NCI-H2171 (cell line): ENCODE measurements at places on chromosomes 1 and 21.

DNA sequence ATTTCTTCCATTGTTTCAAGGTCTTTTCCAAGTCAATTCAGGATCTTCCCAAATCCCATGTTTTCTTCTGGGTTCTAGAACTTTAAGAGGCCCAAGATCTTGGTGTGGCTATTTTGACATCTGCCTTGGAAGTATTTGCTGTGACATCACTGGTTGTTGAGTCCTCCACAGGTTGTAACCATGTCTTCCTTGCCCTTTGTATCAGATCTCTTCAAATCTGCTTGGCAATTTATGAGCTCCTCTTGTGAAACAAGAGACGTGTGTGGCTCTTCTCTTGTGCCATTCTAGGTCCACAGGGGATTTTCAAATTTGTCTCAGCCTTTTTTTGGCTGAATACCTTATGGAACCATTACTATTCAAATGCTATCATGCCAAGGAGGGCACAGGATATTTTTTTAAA, 60.3 kb upstream of the KCNK2 start:
- DNase-seq: no peak

DNA sequence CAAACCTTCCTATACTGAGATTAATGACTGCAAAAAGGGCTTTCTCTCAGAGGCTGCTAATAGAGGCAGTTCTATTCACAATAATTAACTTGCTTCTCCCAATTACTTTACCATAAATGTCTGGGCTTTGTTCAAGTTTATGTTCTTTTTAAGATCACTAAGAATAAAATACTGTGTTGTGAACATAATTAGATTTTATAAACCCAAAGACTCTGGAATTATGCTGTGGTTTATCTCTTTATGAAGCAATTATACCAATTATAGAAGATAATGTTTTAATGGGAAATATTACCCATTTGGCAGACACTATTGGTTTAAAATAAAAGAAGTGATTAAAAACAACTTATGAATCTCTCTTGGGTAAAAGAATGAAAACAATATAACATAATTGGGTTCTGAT, 43.5 kb upstream of the IL12RB2 start:
- DNase-seq: no peak

- no peak for DNase-seq
These were observed 236.9 kb upstream of the DPYD start for GRCh38 chr1:98157524-98158313.

DNA sequence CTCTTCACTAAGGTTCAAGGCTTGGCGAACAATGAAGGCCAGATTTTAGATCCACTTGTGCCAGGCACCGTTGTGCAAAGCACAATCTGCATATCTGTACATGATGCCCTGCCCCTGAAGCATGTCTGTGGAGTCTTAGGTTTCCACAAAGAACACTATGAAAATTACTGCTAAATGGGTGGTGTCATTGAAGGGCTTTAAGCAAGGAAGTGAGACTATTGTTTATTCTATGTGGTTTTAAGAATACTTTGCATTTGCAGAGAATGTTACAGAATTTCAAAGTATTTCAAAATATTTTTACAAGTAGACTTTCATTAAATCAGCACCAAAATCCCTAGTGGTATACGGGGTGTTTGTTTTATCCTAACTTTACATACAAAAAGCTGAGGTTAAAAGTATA, 8.8 kb downstream of the TSEN15 start:
- no peak for DNase-seq

- DNase-seq: peak; percentile 41
These were observed 1.6 kb downstream of the SOX13 start for GRCh38 chr1:204074274-204075138.

DNA sequence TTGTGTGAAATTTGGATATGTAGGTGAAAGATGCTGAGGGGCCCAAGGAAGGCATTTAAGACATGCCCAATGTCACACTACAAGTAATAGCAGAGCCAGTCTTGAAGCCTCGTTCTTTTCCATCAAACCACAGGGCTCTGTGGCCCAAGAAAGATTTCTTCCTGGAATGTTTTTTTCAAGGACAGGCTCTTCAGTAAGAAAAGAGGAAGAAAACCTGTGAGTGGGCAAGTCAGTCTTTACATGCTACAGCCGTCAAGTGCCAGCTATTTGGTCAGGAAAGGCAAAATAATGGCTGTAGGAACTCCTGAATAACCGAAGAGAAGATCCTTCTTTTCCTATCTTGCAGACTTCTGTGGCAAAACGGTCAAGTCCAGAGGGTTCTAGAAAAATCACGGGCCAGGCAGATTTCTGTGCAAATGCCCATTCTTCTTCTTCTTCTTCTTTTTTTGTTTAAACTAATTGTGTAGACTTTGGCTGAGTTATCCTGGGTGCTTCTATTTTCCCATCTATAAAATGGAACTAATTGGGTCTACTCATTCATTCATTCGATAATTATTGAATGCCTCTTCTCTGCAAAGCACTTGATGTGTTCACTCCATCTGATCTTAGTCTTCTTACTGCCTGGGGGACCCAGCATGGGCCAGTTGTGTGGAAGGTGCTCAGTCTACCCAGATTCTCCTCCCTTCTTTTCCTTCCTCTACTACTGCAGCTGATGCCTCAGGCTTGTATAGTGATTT, 1.9 kb upstream of the ID3 start:
- no peak for DNase-seq

DNA sequence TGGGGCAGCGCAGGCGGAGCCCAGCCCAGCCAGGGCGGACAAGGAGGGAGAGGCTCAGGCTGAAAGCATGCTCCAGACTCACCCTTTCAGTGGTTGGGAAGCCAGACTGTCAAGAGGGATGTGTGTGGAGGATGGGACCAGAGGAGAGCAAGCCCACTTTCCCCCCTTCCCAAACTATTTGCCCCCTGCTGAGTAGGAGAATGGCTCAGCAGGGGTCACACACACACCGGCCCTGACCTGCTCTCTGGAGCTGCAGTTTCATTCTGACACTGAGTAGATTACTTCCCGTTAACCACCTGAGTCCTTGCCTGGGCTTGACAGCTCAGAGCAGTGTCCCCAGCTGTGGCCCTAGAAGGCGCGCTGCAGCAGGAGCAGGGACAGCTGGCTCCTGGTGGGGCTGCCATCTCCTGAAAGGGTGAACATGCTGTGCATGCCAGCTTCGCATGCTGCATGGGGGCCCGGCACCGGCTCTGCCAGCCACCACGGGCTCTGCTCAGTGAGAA, 51.6 kb upstream of the CNTN2 start:
- peak; percentile 68 for DNase-seq

DNA sequence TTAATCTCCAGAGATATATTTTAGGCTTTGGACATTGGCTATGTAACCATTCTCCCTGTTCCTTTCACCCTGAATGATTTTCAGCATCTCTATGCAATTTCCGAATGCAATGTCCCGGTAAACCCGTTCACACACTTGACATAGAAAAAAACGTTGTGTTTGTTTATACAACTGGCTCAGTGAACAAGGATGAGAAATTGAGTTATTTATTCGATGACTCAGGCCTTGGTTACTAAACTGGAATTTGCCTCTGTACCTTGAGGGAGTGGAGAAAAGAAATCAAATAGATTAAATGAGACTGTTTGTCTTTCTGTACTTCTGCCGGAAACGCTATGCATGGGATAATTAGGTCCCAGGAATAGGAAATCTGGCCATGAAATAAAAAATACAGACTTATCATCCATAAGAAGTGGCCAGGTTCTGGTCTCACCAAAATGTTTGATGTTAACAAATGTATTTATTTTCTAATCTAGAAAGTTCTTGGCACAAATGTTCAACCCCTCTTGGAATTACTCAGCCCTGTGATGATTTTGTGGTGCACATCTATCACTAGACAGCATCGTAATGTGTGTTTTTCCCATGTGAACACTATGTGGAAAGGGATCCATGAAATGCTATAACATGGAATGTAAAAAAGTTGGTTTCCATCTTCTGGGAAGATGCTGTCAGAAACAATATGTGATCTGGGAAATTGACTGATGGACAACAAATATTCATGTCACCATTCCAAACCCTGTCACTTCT, 253.9 kb downstream of the DUSP10 start:
- no peak for DNase-seq

GRCh38 chr1:109877317-109877771, 33.3 kb upstream of the CSF1 start:
- DNase-seq: no peak

DNA sequence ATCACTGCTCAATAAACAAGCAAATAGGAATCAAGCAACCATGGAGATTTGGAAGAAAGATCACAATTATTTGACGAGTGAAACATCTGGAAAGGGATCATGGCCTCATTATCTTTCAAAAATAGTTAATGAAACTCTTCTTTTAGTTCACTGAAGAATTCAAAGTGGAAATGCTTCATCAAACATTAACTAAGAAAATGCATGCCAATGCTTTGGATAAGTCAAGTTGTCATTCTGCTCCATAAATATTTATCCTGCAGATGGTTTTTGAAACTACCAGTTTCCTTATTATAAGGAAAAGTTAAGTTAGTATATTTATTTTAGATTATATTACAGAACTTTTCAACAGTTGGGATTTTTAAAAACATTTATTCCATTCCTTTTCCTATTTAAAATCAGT, 206.5 kb upstream of the ADGRL2 start:
- DNase-seq: no peak

DNA sequence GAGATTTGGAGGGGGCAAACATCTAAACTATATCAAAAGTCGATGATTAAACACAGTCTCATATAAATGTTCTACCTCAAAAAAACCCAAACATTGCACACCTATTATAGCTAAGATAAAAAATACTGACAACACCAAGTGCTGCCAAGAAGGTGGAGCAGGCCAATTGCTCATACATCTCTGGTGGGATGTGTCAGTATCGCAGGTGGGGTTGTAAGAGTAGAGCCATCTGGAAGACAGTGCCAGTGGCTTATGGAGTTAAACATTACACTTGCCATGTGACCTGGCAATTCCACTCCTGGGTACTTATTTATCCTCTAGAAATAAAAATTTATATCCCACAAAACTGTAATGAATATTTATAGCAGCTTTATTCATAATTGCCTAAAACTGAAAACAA, 213.4 kb downstream of the DISC1 start:
- DNase-seq: no peak

- no peak for DNase-seq
These were observed 308.6 kb downstream of the TPR start for GRCh38 chr1:186066411-186066810.

DNA sequence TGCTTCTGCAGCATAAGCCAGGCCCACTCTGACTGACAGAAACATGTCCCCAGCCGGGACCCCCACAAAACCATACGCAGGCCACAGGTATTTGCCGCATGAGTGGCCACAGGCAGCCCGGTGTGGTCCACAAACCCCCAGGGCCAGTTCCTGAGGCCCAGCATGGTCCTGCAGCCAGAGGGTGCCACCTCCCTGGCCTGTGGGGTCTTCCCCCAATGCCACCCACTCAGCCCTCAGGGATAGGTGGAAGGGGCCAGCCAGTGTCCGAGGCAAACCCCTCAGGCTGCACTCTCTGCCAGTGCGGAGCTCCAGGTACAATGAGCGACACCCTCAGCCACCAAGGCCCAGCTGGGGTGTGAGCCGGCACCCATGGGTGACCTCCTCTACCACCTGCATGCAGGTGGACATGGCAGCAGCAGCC, 43.5 kb downstream of the UBE2G2 start:
- no peak for DNase-seq

DNA sequence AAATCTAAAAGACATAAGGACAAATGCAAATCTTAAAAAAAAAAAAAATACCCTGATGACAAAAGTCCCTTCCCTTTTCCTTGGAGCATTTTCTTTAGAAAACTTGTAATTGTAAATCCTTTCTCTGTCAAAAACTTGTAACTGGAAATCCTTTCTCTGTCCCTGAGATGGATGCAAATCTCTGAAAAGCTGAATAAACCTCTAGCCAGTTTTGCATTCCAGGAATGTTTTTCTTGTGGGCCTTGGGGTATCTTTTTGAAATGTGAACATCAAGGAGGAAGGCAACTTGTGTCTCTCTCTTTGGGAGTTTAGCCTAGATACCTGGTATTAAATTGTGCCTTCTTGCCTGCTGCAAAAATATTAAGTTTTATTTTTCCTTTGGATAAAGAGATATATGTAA, 305.3 kb downstream of the KCNT2 start:
- DNase-seq: no peak

- DNase-seq: no peak
These were observed 71.2 kb downstream of the KCNJ15 start for GRCh38 chr21:38327984-38328383.

- DNase-seq: no peak
These were observed 85.2 kb upstream of the RUNX1 start for GRCh38 chr21:35134309-35134708.

DNA sequence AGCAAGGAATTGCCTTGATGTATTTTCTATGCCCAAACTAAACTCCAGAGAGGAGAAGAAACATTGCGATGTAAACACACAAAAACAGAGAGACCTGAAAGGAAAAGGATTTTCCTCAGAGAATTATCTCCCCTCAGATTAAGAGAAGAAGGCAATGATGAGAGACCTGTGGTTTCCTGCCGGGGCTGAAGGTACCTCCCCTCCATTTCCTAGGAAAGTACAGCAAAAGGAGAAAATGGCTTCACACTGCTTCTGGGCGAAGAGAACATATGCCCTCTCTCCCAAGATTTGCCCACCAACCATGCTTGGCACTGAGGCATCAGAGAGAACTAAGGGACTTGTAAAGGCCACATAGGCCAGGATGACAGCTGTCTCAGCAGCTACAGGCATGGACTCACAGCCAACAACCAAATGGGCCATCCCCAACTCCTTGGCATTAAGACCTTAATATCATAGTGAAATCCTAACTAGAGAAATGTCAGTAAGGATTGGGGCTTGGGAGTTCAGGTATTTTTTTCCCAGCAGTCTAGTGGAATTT, 523.0 kb downstream of the PTPRC start:
- no peak for DNase-seq

GRCh38 chr1:23384312-23385058, 14.8 kb upstream of the ZNF436 start:
- no peak for DNase-seq

DNA sequence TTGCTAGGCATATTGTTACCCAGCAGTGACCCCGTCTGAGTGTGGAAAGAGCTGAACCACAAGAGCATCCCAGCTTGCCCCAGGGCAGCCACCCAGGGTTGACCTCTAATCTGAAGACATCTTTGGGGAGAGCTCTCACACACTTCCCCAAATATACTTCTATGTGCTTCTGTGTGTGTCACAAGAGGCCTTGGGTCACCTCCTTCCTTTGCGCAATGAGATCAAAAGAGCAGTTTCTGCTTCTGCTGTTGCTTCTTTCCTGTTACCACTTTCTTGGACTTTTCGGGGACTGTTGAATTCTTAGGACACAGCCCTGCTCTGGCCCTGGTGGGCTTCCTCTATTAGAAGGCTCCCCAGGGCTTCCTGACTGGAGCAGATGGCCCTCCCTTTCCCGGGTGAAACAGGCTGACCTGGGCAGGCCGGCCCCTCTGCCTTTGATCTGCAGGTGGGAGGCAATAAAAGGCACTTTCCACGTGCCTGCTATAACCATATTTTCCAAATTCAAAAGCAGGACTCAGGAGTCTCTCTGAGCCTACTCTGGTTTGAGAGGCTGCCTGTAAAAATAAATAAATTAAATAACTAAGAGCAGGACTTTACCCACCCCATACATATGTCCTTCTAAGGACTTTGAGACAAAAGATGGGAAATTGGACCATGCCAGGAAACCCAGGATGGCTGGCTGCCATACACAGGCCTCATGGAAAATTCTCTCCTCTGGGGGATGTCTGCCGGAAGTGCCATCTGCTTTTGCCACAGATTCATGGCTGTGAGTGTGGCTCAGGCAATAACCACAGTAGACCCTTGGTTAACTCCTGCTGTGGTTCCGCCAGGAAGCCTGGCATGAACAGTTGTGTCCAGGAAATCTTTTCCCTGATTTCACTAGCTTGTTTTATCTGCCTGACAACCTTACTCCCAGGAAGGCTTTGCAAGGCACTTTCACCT, 28.3 kb upstream of the RCSD1 start:
- DNase-seq: no peak
